Bone marrow (tissue), 2 donors: ENCODE measurements at places on chromosomes 12 and 14.

- DNase-seq: peak; percentile 15
Observed at GRCh38 chr12:24960222-24960855, 11.4 kb upstream of the BCAT1 start.

DNA sequence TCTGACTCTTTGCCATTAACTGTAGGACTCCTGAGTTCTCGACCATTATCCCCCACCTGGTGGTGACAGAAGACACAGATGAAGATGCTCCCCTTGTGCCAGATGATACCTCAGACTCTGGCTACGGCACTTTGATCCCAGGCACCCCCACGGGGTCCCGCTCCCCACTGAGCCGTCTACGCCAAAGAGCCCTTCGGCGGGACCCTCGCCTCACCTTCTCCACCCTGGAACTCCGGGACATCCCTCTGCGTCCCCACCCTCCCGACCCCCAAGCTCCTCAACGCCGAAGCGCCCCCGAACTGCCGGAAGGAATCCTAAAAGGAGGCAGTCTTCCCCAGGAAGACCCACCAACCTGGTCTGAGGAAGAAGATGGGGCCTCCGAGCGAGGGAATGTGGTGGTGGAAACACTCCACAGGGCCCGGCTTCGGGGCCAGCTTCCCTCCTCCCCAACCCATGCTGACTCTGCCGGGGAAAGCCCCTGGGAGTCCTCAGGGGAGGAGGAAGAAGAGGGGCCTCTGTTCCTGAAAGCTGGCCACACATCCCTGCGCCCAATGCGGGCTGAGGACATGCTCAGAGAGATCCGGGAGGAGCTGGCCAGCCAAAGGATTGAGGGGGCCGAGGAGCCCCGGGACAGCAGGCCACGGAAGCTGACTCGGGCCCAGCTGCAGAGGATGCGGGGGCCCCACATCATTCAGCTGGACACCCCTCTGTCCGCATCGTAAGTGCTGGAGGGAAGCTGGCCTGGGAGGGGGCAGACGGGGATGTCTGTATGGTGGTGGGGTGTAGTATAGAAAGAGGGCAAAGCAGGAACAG is 14.4 kb downstream of the TNFRSF1A start:
- DNase-seq: no peak

- no peak for DNase-seq
Observed at GRCh38 chr14:89484051-89484844, 67.2 kb upstream of the FOXN3 start.

DNA sequence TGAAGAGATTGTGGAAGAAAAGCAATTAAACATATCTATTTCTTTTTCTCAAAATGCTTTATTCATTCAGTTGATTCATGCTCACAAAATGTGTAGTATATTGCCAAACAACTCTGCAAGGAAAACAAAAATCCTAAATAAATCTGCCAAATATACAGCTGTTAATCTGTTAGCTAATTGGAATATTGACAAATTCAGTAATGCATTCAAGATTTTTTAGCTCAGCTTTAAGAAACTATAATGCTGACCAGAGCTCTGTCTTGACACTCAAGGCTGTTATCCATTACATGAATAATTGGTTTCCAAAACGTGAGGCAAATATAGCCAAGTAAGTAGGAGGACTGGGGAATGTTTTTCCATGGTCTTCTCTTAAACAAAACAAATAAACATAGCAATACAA is 146.8 kb downstream of the TMTC2 start:
- DNase-seq: no peak

DNA sequence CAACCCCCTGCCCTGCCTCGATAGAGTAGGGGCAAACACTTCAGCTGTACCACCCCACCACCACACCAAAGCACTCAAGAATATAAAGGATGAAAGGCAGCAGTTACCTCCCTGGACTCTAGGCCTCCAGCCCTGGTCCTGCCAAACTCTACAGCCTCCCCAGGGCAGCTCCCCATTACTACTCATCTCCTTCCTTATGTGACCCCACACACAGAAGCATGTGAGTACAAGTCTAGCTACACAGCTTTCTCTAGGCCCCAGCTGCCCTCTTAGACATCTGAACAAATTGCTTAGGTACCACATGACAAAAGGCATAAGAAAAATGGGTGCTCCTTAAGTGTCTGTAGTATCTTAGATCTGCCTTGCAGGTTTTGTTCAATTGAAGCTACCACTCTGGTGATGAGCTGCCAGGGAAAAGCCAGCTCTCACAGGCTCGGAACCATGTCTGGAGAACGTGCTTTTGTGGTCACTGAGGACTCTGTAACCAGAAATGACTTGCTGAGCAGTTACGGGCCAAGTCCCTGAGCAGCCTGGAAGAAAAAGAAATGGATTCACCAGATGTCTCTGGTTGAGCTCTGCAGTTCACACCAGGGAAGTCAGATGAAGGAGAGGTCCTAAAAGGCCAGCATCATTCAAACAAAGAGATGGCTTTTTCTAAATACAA is 32.8 kb downstream of the FMNL3 start:
- no peak for DNase-seq

DNA sequence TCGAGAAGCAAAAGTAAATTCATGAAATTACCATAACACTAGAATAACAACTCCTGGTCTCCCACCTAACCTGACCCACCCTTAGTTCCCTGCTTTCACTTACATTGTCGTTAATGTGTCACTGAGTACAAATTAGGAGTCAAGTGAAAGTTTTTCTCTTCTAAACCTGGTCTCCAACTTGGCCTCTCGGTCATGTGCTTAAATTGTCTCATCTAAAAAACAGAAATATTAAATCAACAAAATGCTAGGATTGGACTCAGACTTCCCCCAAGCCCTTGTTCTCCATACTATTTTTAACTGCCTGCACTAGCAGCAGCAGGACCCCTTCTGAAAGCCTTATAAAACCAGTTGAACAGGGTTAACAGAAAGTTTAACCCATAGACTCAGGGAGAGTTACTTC is 1.8 kb upstream of the BTG1 start:
- no peak for DNase-seq

DNA sequence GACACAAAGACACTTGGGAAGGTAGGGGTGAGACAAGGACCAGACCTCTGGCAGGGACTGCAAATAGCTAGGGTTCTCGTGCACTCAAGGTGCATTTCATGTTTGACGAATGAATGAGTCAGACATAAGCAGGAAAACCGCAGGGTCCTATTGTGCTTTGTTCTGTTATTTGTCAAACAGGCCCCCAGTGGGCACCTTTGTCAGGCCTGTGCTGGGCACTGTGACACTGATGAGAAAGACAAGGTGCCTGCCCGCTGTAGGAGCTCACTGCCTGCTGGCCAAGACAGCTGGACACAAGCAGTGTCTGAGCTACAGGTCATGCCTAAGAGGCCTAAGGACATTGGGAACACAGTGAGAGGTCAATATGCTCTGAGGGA is 2.3 kb downstream of the OTUB2 start:
- no peak for DNase-seq

DNA sequence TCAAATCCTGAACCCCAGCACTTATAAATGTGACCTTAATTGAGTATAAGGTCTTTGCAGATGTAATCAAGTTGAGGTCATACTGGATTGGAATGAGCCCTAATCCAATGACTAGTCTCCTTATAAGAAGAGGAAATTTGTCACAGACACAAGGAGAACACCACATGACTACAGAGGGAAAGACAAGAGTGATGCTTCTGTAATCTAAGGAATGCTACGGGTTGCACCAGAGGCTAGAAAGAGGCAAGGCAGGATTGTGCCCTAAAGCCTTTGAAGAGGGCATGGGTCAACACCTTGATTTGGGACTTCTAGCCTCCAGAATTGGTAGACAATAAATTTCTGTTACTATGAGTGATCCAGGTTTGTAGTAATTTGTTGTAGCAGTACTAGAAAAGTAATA is 135.0 kb downstream of the FOXG1 start:
- no peak for DNase-seq

DNA sequence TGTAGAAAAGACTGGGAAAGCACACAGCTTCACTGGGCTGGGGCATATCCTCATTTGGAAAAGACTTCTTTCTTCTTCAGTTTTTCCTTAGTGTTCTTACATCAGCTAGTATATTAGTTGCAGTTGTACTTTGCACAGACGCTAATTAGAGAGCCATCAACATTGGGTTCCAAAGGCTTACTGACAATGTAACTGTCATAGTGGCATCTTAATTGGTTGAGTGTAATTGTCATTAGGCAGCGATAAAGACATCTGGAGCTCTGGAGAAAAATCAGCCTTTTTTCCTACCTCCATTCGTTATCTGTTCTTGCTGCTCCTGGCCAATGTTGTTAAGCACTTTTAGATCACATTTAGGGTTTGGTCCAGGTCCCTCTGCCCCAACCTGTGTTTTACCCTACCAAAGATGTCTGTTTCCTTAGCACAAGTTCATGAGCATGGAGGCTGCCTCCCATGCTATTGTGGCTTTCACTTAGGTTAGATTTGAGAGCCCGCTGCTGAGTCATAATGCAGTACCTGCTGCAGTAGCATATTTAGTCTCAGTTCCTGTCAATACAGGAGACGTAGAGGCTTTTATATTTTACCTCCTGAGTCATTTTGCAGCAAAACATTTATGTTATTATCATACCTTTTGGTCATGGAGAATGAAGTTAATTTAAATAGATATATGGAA is 49.2 kb downstream of the FBXW8 start:
- DNase-seq: no peak

GRCh38 chr12:79778802-79779448 is 88.2 kb upstream of the PAWR start:
- DNase-seq: no peak

DNA sequence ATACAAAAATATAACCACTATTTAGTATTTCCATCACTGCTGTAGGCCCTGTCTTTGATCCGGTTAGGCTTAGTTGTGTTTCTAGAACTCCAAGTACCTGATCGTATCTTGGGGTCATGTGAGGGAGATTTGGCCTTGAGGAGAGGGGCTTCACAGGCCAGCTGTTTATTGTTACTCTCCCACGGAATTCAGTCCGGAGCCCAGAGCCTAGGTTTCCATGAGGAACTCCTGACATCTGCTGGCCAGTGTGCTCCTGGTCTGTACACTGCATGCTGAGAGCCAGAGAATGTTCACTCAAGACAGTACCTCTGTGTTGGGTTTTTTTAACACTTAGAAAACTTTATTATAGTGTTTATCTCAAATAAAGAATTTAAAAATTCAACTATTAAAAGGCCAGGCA is 341.0 kb upstream of the TMEM132C start:
- DNase-seq: no peak

- no peak for DNase-seq
Observed at GRCh38 chr14:65277580-65278270, 134.8 kb upstream of the FUT8 start.

DNA sequence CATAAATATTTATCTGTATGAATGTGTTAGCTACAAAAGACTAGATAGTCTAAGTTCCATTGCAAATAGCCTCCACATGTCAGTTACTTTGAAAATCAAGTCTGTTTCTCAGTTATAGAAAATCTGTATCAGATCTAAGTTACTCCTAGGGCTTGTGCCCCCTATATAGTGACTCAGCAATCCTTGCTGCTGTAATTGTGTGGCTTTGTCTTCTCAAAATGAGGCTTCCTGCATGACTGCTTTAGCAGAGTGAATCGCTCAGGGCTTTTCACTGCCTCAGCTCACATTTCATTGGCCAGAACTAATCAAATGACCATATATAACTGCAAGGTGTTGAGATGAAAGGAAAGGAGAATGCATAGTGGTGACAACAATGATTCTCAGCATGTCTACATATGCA is 552.2 kb upstream of the STXBP6 start:
- no peak for DNase-seq

- no peak for DNase-seq
Observed at GRCh38 chr12:3959799-3960560, 86.8 kb upstream of the PARP11 start.

GRCh38 chr14:57547131-57547530 is 53.5 kb upstream of the CCDC198 start:
- no peak for DNase-seq

GRCh38 chr12:101299346-101299745 is 19.4 kb downstream of the UTP20 start:
- no peak for DNase-seq

GRCh38 chr12:1216560-1216959 is 225.5 kb downstream of the ERC1 start:
- no peak for DNase-seq

DNA sequence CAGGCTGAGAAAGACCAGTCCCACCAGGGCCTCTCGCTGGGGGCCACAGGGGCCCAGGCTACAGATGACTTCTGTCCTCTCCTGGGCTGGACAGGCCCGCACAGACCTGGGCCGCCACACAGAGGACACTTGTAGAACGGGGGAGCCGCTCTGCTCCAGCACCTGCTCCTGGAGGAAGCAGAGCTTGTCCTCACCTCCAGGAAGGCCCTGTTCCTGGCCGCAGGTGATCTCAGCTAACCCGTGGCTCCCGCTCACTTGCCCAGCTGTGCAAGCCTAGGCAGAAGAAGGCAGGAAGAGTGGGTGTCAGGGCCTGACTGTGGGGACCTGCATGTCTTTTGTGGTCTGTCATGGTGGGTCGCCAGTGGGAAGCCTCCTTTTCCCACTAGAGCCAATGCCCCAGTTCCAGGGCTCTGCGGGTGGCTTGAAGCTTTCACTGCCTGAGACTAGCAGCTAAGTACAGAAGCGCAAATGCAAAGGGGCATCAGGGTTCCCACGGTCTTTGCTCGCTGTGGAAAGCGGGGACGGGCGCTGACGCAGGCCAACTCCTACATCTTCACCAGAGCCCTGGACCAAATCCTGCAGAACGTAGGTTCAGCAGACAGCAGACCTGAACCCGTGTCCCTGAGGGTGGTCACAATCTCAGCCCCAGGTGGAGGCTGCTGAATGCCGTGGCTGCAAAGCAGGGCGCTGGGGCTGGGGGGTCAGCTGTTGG is 8.8 kb upstream of the CEP170B start:
- no peak for DNase-seq

- no peak for DNase-seq
Observed at GRCh38 chr12:26212396-26212795, 17.0 kb downstream of the SSPN start.

DNA sequence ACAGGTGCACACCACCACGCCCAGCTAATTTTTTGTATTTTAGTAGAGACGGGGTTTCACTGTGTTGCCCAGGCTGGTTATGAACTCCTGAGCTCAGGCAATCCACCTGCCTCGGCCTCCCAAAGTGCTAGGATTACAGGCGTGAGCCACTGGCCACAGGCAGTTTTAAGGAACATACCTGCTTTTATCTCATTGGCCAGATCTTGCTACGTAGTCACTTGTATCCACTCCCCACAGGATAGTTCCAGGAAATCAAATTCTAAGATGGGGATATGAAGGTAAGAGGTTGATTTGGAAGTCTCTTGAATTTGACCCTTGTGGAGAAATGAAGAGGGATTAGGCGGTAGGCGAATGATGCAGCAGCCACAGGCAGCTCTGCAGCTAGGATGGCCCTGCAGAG is 8.8 kb upstream of the PLEKHG6 start:
- DNase-seq: no peak

- DNase-seq: no peak
Observed at GRCh38 chr12:75489613-75490210, 9.2 kb downstream of the GLIPR1 start.

GRCh38 chr12:129887101-129887500 is 16.7 kb downstream of the TMEM132D start:
- no peak for DNase-seq
